ENCODE measurements at places on chromosomes 2 and 18. TPM values are rescaled to one million over a fixed set of nuclear protein-coding genes. Genes with fewer than 3 reads are reported as not detected.

DNA sequence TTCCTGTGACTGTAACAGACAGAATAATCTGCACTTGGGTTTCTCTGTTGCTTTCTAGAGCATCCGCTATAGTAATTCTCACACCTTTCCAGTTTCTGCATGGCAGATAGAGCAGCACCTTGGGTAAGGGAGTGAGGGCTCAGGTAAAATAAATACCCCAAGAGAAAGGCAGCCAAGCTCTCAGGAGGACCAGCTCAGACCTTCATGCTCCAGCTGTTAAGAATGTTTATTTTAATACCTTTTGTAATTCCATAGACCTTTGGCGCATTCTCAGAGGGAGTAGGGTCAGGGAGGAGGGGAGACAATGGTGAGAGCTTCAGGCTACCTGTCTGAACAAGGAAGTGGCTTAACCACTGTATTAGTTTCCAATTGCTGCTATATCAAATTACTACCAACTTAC lies 16.2 kb upstream of the TMEM178A start:
- DNase-seq, result no peak

DNA sequence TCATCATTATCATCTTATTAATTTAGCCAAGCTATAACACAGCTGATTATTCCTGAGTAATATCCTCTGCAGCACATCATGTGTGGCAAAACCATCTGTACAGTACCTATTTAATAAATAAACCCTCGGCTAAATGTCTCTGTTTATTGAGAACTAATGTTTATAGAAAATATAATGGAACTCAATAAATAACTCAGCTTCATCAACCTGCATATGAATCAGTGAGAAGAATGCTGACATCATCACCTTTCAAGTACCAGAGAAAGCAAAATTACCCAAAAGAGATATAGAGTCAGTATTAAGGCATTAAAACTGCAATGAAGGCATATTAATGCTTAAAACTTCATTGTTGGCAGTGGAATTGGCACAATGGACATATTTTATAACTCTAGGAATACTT lies 558.3 kb downstream of the PLCL1 start:
- DNase-seq, result no peak

- DNase-seq, result peak; percentile 30
Measured at GRCh38 chr2:10497797-10498251, 49.7 kb upstream of the ODC1 start.

DNA sequence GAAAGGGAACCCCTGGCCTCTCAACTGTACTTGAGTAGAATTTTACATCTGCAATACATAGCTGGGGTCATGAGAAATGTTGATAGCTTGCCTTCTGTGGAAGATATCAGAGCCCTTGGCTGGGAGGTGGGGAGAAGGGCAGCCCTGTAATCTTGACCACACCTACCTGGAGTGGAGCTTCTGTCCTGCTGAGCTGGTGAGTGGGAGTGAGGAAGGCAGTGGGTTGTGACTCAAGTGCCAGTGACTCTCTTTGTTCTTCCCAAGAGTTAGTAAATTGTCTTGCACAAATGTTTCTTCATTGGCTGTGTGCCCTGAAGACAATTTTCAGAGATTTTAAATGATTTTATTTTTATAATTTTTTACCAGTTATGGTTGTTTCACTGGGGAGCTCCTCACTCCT lies 277.3 kb downstream of the MBD5 start:
- no peak for DNase-seq

GRCh38 chr2:204027091-204027490 lies 90.5 kb downstream of the ICOS start:
- DNase-seq, result no peak

GRCh38 chr18:78511666-78512601 lies 467.7 kb upstream of the SALL3 start:
- DNase-seq, result peak; percentile 24

DNA sequence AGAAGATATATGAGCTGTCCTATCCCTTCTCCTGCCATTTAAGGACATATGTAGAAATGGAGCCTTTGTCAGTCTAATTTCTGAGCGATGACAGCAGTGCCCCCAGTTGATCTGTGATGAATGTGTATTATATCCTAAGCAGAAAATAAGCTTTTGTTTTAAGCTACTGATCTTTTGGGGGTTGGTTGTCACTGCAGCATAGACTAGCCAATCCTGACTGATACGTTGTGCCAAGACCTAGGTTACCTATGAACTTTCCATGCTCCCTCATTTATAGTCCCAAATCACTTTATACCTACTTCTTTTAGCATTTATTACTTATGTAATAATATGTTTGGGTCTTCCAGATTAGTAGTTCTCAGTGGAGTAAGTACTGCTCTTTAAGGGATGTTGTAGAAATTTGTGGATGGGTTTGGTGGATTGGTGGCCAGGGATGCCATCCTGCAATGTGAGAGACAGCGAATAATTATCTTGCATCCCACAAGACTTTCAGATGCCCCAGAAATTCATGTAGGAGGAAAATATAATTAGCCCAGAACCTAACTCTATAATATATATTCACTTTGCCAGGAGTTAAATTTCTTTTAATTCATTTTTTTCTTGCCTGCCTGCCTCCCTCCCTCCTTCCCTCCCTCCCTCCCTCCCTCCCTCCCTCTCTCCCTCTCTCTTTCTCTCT lies 11.8 kb downstream of the SMAD4 start:
- no peak for DNase-seq

- DNase-seq, result no peak
Measured at GRCh38 chr2:230913406-230914143, 11.5 kb downstream of the GPR55 start.

- DNase-seq, result no peak
Measured at GRCh38 chr2:224984637-224985036, 57.6 kb downstream of the DOCK10 start.

PKDCC gene
- 2.0 TPM for polyA plus RNA-seq

DNA sequence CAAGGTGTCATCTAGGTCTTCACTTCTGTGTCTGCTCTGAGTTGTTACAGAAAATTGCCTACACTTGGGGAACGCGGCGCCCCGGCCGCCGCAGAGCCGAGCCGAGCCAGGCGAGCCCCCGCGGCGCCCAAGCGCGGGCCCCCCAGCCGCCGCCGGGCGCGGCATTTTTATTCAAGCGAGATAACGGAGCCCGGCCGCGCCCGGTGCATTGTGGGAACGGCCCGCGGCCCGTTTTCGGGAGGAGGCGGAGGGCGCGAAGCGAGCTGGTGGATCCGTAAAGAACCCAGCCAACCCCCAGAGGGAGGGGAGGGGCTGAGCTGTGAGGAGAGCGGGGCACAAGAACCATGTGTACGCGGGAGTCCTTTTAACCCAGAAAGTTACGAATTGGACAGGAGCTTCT lies 191.8 kb downstream of the FTCDNL1 start:
- peak; percentile 67 for DNase-seq

DNA sequence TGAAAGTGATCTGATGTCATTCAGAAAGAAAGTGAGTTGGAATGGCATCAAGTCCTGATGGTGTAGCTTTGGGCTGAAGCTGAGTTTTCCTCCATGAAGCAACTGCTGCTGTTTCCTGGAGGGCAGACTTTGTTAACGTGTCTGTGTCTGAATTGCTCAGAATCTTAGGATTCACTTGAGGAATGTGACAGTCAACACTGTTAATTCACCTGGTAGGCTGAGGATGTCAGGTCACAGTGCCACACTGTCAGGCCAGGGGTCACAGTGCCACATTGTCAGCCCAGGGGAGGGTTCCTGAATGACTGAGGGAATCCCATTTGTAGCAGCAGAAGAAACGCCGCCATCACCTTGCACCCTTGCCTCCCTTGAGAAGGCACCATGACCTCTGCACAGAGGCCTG lies 39.4 kb downstream of the LYPD6B start:
- DNase-seq, result no peak

TTN gene
- 1.3 TPM for polyA plus RNA-seq

DNA sequence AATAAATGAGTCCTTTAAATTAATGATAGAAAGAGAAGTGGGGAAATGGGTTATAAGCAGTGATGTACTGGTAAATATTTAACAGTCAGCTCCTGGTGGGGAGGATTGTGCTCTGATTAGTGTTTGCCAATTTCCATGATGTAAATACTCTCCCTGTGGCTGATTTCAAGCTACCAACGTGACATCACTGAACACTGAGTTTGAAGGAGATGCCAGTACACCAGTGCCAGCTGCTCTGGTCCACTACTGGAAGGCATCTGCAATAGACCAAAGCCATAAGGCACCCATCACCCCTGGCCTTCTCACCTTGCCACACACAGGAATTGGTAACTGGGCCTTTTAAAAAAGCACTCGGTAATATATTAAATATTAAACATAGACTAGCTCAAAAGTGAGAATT lies 77.7 kb downstream of the TGOLN2 start:
- no peak for DNase-seq

DNA sequence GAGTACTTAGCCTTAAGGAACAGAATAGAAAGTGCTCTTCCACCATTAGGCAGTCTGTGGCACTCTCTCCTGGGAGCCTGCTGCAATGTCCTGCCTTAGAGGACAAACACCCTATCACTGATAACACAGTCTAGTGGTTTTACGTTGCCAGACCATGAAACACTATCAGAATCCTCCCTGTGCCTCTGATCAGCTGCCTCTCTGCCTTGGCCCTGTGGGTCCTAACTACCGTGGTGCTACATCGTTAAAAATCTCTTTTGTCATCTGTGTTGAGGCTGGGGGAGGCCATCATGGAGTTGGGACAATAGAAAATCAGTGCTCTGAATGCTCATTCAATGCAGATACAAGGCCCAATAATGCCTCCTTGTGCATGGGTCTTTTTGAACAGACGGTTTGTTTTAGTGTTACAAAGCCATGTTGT lies 11.9 kb upstream of the APCDD1 start:
- DNase-seq, result no peak

ALPI gene
- polyA plus RNA-seq, result not detected

AOX1 gene
- polyA plus RNA-seq, result 727 TPM

- DNase-seq, result no peak
Measured at GRCh38 chr2:188787021-188787657, 187.0 kb upstream of the COL3A1 start.

- DNase-seq, result no peak
Measured at GRCh38 chr2:144343145-144343544, 176.8 kb downstream of the ZEB2 start.

- DNase-seq, result no peak
Measured at GRCh38 chr2:239666053-239666854, 265.4 kb upstream of the HDAC4 start.

- no peak for DNase-seq
Measured at GRCh38 chr2:149290662-149291061, 39.7 kb upstream of the LYPD6 start.

PLCL1 gene
- 0.08 TPM for polyA plus RNA-seq

SPATA3 gene
- not detected for polyA plus RNA-seq

DNA sequence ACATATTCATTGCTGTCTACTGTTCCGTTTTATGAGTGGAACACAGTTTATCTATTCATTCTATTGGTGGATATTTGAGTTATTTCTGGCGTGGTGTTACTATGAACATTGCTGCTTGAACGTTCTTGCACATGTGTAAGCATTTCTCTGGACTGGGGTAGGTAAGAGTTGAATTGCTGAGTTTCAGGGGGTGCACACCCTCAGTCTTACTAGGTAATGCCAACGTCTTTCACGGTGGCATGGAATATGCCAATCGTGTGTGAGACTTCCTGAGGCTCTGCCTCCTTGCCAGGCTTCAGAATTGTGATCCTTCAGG lies 56.4 kb upstream of the TXNDC2 start:
- DNase-seq, result no peak

DNA sequence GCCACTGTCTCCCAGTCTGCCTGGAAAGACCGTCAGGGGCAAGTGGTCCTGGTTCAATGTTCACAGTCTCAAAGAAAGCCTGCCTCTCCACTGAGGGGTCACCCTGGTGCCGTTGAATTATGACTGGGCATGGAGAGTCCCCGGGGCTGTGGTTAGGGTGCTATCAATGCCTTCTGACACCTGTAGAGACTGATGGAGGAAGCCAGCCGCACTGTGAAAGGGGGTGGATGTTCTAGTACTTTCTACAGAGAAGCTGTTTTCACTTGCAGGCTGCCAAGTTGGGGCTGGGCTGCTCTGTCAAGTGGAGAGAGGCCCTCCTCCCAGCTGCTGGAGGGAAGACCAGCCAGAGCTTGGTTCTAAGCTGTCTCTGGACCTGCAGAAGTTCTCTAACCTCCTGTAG lies 80.5 kb downstream of the BCL2L11 start:
- DNase-seq, result peak; percentile 25

DNA sequence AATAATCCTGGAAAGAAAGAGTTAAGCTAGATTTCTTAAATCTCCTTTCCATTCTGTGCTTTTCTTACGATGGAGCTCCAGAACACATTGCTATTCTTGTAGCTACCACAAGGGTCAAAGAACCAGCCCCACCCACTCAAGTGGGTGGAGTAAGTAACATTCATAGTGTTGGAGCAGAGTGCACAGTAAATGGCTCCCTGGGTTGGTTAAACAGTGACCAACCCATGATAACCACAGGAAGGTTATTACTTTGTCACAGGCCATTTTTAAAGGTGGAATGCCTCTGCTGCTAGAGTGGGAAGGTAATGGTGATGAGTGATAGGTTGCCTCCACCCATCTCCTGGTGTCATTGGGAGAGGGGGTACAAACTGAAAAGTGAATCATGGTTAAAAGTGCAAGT lies 13.9 kb downstream of the ARPC2 start:
- no peak for DNase-seq

FAM110C gene
- 4.9 TPM for polyA plus RNA-seq

ANKRD30BL gene
- polyA plus RNA-seq, result not detected

DNER gene
- 0.01 TPM for polyA plus RNA-seq

- DNase-seq, result no peak
Measured at GRCh38 chr2:140604788-140605187, 1526.0 kb downstream of the LRP1B start.

DNA sequence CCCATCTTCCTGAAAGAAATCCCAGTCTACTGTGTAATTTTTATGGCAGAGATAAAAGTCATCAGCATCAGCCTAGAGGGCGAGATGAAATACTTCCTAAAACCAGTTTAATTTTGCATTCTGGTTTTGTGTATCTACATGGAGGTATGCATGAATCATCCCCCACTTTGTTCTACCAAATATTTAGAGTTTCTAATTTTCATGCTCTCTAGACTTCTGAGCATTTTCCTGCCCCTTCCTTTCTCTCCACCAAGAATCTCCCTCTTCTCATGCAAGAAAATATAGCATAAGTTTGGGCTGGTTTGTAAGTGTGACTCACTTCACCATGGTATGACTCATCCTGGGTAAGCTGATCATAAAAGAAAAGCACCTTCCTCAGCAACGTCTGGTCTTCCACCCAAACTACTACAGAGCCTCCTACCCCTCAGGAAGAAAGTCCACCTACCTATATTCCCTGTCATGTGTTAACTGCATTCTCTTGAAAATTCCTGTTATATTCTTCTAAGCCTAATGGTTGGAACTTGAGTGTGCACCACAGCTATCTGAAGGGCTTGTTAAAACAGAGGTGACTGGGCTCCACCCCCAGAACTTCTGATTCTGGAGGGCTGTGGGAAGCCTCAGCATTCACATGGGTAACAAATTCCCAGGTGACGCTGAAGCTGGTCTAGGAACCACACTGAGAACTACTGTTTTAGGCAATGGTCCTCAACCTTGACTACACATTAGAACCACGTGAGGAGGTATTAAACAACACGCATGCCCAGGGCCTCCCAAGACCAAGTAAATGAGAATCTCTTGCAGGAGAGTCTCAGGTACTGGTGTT lies 37.4 kb upstream of the RAPGEF4 start:
- DNase-seq, result no peak

GRCh38 chr2:166491461-166491860 lies 2.6 kb downstream of the SCN7A start:
- DNase-seq, result no peak

- no peak for DNase-seq
Measured at GRCh38 chr2:75525434-75526310, 35.1 kb downstream of the EVA1A start.
